T-cell (primary cell): ENCODE measurements at places on chromosomes 7 and 10. TPM values are rescaled to one million over a fixed set of nuclear protein-coding genes. Genes with fewer than 3 reads are reported as not detected.

- peaks cover 56% of the 10 kb centered on the region for H3K4me1 ChIP-seq
- peak overlapping the region; percentile 91 for H3K27ac ChIP-seq
- no peak overlapping the region for H3K4me3 ChIP-seq
- no peak for DNase-seq
- H3K36me3 ChIP-seq: peaks cover 23% of the 10 kb centered on the region
- no peaks in the 10 kb centered on the region for H3K27me3 ChIP-seq
Observed at GRCh38 chr10:26488344-26488743, 50.2 kb downstream of the APBB1IP start.

DNA sequence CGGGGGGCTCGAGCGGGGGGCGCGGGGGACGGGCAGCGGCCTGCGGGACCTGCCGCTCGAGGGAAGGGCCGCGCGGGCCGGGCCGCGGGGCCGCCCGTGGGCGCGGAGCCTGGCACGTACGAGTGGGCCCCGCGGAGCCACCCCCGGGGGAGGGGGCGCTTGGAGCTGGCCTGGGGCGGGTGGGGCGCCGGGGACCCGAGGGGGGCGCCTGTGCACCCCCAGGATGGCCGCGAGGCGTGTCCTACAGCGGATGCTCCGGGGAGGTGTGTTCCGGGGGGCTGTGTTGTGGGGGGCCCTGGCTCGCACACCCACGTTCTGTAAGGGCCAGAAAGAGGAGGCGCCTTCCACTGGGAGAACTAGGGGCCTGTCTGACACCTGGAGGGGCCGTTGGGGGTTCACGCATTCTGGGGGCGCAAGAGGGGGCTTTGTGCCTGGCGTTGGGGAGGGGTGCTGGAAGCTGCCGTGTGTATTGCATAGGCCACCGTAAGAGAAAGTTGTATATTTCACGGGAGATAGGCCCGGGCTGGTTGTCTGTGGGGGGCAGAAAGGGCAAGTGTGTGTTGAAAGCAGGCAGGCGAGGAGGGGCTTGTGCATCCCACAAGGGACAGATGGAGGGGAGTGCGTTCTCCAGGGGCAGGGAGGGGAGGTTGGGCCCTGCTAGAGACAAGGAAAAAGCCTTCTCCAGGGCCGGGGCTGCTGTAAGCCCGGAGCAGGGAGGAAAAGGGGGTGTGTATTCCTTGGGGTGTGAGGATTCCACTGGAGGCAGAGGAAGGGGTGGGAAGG, 663 bp downstream of the VPS37D start:
- no peaks in the 10 kb centered on the region for H3K36me3 ChIP-seq
- no peak overlapping the region for H3K27ac ChIP-seq
- peak overlapping the region; percentile 48 for H3K4me3 ChIP-seq

DNA sequence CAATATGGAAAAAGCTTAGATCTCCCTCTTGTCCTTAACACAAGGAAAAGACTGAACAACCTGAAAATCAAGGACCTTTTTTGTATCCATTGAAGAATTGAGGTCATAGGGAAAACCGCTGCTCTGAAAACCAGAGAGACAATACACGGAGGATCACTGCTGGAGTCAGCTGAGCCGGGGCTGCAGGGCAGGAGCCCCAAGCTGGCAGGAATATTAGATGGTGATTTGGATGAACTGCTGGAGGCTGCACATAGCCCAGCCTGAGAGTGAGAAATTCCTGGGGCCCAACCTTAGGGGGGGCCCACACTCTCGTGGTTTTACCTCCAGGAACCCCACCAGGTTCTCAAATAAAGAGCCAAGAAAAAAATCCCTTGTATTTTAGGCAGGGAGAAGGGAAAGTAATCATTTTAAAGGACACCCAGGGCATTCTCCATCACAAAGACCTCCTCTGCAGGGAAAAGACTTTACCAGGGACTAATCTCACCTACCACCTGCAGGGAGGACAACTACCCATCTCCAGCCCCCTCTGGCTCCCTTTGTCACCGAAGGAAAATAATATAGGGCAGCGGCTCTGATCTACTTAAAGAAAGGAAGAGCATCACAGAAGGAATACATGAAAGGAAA, 55.4 kb upstream of the RNF32 start:
- H3K36me3 ChIP-seq: no peaks in the 10 kb centered on the region
- H3K27me3 ChIP-seq: no peaks in the 10 kb centered on the region
- no peak overlapping the region for H3K27ac ChIP-seq

DNA sequence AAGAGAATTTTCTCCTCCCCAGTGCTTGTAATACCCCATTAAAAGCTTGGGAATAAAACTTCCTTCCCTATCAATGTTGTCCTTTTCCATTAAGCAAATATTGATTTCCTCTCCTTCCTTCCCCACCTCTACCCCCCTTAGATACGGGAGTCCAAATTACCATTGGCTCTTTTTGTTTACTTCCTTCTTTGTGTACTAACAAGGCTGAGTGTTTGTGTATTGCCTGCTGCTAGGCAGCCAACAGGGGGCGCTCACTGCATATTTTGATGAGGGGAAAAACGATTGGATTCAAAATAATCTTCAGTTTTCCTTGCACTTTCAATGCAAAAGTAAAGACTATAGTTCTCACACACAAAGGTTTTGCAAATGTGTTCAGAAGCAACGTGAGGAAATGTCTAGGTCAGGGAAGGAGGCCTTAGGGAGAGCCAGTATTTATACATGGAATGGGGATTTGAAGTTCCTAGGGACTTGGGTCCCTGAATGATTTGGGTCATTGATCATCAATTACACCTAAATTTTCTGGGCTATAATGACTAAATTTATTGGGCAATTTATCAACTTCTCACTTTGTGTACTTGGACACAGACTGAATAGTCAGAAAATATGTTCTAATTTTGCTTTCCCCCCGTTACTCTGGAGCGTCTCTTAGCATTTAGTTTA, 23.6 kb upstream of the VPS41 start:
- H3K36me3 ChIP-seq: no peaks in the 10 kb centered on the region
- DNase-seq: peak; percentile 33
- H3K4me1 ChIP-seq: no peaks in the 10 kb centered on the region

- H3K4me3 ChIP-seq: no peak overlapping the region
- no peaks in the 10 kb centered on the region for H3K36me3 ChIP-seq
- H3K27me3 ChIP-seq: no peaks in the 10 kb centered on the region
Observed at GRCh38 chr10:43375401-43376020, 4.1 kb downstream of the FXYD4 start.

DNA sequence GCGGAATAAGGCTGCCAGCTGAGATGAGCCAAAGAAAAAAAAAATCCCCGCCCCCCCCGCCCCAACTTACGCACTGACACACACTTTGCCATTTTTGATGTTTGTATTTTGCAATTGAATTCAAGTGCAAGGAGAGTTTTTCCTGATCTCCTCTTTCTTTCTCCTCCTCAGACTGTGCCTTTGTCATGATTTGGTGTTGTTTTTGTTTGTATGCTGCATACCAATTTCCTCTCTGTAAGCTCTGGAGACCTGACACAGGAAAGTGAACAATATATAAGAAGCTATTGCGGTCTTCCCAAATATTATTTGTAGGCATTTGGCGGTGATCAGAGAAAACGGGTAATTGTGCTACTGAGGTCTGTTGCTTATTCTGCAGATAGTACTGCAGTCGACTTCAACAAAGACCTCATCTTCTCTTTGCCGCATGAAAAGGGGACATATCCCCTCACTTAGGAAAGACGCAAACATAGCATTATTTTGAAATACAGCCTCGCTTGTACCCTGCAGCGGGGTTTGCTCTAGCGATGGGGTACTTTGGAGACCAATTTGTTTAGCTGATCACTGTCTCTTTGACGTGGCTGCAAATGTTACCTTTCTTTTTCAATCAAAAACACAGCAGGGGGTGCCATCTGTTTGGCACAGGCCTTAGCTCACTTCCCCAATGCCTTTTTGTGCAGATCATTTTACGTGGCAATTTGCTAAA, 206.6 kb downstream of the SKAP2 start:
- no peak overlapping the region for H3K4me3 ChIP-seq
- DNase-seq: no peak
- no peaks in the 10 kb centered on the region for H3K27me3 ChIP-seq
- H3K36me3 ChIP-seq: no peaks in the 10 kb centered on the region

- H3K4me1 ChIP-seq: no peaks in the 10 kb centered on the region
- no peak for DNase-seq
- H3K27me3 ChIP-seq: peaks cover 2% of the 10 kb centered on the region
Observed at GRCh38 chr7:19958309-19958896, 185.0 kb upstream of the TMEM196 start.

DNA sequence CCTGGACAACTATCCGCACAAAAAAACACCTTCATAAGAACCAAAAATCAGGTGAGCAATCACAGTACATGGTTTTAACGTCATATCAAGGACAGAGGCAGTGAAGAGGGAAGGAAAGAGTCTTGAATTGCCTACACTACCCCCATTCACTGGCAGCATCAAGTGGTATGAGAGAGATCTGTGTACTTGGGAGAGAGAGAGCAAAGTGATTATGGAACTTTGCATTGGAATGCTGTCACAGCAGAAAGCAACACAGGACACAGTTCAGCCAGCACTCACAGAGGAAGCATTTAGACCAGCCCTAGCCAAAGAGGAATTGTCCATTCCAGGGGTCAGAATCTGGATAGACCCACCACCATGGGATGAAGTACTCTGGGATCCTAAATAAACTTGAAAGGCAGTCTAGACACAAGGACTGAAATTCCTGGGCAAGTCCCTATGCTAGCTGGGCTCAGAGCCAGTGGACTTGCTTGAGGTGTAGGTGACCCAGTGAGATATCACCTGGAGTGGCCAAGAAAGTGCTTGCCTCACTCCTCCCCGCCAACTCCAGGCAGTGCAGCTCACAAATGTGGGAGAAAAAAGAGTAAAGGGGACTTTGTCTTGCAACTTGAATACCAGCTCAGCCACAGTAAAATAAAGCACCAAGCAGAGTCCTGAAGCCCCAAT, 30.5 kb upstream of the SFTPD start:
- H3K4me1 ChIP-seq: peaks cover 2% of the 10 kb centered on the region
- H3K4me3 ChIP-seq: no peak overlapping the region
- peaks cover 14% of the 10 kb centered on the region for H3K27me3 ChIP-seq
- H3K36me3 ChIP-seq: no peaks in the 10 kb centered on the region
- DNase-seq: no peak

- H3K27ac ChIP-seq: no peak overlapping the region
- no peak overlapping the region for H3K4me3 ChIP-seq
- H3K36me3 ChIP-seq: no peaks in the 10 kb centered on the region
- no peaks in the 10 kb centered on the region for H3K27me3 ChIP-seq
- H3K4me1 ChIP-seq: no peaks in the 10 kb centered on the region
- no peak for DNase-seq
Observed at GRCh38 chr7:74474271-74474865, 20.7 kb downstream of the GTF2IRD1 start.

DNA sequence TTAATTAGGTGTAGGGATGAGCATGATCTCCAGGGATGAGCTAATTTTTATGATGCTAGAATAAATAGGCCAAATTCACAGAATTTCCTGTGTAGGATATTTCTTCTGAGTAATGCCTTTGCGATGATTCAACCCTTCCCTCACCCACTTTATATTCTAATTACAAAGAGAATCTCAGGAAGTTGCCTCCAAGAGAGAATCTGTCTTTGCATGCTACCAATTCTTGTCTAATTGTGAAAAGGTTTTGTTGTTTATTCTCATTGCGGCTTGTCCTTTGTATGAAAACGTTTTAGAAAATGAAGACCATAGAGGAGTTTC, 6.3 kb downstream of the C7orf57 start:
- no peak for DNase-seq
- no peaks in the 10 kb centered on the region for H3K4me1 ChIP-seq
- H3K4me3 ChIP-seq: no peak overlapping the region
- peaks cover 8% of the 10 kb centered on the region for H3K27me3 ChIP-seq
- no peaks in the 10 kb centered on the region for H3K36me3 ChIP-seq

DNA sequence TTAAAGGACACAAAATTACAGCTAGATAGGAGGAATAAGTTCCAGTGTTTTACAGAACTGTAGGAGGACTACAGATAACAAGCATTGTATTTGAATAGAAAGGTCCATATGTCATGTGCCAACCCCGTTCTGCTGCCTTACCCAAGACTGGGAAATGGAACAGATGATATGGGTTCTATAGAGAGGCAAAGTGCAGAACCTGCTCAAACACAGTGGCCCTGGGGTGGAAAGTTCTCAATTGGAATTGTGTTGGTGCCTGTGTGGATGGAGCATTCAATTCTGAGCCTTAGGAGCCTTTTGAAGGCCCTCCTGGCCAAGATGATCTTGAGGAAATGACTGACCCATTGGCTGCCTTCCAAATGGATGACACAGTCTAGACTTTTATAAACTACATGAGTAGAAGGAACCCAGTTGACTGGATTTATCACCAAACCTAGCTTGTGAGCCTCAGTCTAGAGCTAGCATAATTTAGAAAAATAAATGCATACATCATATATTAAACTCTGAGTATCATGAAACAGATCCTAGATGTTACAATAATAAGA, 4.1 kb upstream of the PRSS1 start:
- H3K27ac ChIP-seq: no peak overlapping the region
- H3K4me3 ChIP-seq: no peak overlapping the region
- no peaks in the 10 kb centered on the region for H3K36me3 ChIP-seq
- no peaks in the 10 kb centered on the region for H3K4me1 ChIP-seq

GRCh38 chr10:132914732-132915131, 27.6 kb downstream of the CFAP46 start:
- no peak for DNase-seq
- no peak overlapping the region for H3K4me3 ChIP-seq
- no peaks in the 10 kb centered on the region for H3K36me3 ChIP-seq
- H3K27me3 ChIP-seq: no peaks in the 10 kb centered on the region
- H3K27ac ChIP-seq: no peak overlapping the region
- H3K4me1 ChIP-seq: no peaks in the 10 kb centered on the region

- H3K27me3 ChIP-seq: no peaks in the 10 kb centered on the region
- no peak for DNase-seq
- no peaks in the 10 kb centered on the region for H3K36me3 ChIP-seq
- no peak overlapping the region for H3K27ac ChIP-seq
- H3K4me1 ChIP-seq: no peaks in the 10 kb centered on the region
- no peak overlapping the region for H3K4me3 ChIP-seq
Observed at GRCh38 chr10:12780634-12781601, 220.6 kb downstream of the CCDC3 start.

DNA sequence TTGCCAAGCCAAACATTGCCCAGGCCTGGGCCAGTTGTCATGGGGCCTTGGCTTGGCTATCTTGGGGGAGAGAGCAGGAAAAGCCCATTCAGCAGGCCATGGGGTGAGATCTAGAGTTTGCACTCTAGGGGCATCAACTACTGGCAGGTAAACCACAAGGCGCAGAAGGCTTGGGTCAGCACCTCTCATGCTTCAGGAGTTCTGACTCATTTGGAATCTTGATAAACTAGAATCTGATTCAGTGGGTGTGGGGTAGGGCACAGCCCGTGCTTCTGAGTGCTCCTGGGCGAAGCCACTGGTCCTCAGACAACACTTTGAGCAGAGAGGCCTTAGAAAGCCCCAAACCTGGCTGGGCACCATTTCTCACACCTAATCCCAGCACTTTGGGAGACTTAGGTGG, 81.1 kb downstream of the RGS10 start:
- H3K27me3 ChIP-seq: no peaks in the 10 kb centered on the region
- H3K27ac ChIP-seq: no peak overlapping the region
- H3K4me1 ChIP-seq: peaks cover 9% of the 10 kb centered on the region

Gene WNT8B
- 0.20 TPM for total RNA-seq

Gene AGR3
- total RNA-seq: not detected

Gene TUBB8
- not detected for total RNA-seq

Gene TCTN3
- total RNA-seq: 19.2 TPM

Gene SUN3
- total RNA-seq: not detected

Gene ODAD2
- total RNA-seq: 0.33 TPM

Gene NEUROD6
- total RNA-seq: not detected

Gene PHKG1
- 5.5 TPM for total RNA-seq

Gene IGFBP3
- total RNA-seq: 4.9 TPM

Gene JCAD
- total RNA-seq: 0.10 TPM

Gene SLC29A4
- 0.32 TPM for total RNA-seq

Gene PNLIPRP2
- total RNA-seq: not detected

Gene TEX47
- not detected for total RNA-seq

Gene VWA2
- not detected for total RNA-seq
